ENCODE measurements at places on chromosomes 1 and 21.
A peak's percentile ranks its signal among the peaks of the same experiment; 100 is the strongest.

GRCh38 chr1:6321205-6321604, 60.3 kb upstream of the GPR153 start:
- no peak for DNase-seq

DNA sequence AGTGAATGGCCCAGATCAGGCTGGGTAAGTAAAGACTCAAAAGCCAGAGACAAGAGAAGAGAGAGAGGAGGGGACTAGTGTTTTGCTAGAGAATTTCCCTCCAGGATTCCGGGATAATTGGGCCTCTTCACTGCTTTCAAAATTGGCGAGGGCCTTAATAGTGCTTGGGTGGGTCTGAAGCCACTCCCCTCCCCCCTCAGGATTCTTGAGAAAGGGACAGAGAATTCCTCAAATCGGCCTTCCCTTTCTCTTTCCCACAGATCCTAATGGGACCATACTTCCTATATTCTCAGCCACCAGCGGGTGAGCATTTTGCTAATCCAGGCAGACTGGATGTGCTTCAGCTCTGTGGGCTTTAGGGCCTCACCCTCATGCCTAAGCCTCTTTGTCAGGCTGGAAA, 11.9 kb downstream of the SFN start:
- no peak for DNase-seq

DNA sequence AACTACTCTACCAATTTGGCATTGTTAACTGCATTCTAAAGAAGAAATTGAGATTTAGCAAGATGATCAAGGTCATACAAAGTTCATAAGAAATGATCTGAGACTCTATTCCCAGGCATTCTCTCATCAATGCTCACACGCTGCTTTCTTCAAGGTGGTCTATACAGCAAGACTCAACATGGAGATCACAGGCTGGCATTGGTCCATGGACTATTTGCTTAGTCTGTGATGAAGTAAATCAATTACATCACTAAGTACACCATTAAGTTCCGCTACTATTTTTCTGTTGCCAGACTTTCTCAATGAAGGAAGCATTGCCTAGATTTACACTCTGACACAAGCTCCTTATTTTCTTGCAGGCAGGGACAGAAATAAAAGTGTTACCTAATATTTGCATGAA, 51.9 kb upstream of the CYP2J2 start:
- no peak for DNase-seq

DNA sequence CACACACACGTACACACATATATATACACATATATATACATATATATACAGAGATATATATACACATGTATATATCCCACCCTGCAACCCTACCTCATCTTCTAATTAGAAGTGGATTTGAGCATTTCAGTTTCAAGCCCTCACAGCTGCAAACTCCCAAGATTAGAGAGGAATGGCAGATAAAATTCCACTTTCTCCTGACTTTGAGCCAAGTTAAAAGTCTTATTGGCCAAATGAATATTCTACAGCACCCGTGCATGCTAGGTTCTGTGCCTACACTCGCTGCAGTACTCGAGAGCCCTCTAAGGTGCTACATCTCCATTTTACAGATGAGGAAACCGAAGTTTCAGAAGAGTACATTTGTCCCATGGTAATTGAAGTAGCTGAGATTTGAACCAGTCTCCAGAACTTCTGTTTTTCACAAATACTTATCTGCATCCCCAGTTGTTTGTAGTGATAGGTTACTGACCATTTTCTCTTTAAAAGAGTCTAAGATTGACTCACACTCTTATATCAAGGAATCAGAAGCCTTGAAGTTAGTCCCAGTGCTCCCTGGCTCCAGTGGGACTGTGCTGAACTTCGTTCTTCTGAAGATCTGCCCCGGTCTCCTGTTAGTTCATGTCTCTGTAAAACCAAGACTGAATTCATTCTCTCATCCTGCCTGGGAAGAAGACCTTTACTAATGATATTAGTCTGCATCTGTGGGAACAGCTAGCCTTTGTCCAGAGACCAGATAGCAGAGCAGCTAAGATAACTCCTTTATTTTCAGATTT, 292.1 kb downstream of the TM2D1 start:
- no peak for DNase-seq

GRCh38 chr1:35777109-35777508, 7.3 kb upstream of the CLSPN start:
- peak; percentile 6 for DNase-seq

GRCh38 chr1:191831572-191831971, 326.7 kb upstream of the RGS18 start:
- no peak for DNase-seq

GRCh38 chr1:110760321-110760720, 85.6 kb upstream of the KCNA3 start:
- DNase-seq = no peak

- DNase-seq = peak; percentile 8
These were observed 154.9 kb downstream of the TGFBR3 start for GRCh38 chr1:91730801-91731732.

GRCh38 chr1:94228640-94229375, 8.6 kb downstream of the ARHGAP29 start:
- no peak for DNase-seq

DNA sequence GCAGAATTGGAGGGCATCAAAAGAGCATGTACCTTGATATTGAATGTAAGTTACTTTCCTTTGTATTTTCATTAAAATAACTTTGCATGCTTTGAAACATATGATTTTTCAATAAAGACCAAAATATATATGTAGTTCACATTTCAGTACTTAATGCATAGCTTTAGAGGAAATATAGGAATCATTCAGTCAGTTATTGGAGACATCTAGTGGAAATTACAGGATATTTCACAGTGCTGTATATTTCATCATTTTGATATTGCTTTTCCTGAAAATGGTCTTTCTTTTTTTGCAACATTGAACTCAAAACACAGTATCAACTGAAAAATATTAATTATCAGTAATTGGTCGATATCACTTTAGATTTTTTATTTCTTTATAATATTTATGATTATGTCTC, 375.8 kb downstream of the NCAM2 start:
- DNase-seq = no peak

DNA sequence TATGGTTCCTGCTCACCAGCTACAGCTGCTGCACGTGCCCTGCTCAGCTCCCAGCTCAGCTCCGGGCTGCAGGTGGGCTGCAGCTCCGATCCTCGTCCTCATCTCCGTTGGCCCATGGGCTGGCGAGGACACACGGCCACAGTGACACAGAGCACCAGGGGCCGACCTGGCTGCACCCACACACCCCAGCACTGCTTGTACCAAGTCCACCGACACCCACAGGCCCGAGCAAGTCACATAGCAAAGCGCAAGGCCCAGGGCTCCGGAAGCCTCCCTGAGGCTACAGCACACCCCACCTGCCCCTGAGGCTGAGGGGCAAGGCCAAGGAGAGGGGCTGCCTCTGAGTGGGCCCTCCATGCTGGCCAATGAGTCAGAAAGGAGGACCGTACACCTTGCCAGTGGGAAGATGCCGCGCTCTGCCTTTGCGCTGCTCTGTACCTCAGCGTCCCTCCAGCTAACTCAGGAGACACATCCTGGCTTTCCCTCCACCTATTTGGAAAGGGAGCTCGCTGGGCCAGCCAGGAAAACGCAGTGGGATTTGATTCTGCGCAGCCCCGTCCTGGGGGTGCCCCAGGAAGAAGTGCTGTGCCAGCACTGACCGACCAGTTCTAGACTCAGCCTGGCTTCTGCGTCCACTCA, 124.8 kb downstream of the SIK1 start:
- no peak for DNase-seq

DNA sequence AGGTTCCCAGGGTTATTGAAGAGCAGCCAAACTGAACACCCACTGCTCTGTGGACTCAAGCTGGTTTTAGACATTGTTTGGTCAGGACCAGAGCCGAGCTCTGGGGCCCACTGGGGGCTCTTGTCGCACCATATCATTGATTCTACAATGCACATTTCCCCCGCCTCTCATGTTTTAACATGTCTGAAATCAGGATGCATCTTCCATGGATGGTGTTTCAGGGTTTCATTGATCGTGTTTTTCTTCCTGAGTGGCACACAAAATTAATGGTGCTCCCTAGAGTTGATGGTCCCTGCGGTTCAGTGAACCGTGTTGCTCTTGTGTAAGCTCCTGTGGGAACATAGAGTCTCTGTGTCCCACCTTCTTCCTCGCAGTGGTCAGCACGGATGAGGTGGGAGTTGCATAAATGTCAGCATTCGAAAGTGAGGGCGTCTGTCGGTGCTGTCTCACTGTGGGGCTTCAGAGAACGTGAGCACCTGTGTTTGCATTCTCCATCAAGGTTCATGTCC, 38.3 kb downstream of the GALNT2 start:
- DNase-seq = no peak

DNA sequence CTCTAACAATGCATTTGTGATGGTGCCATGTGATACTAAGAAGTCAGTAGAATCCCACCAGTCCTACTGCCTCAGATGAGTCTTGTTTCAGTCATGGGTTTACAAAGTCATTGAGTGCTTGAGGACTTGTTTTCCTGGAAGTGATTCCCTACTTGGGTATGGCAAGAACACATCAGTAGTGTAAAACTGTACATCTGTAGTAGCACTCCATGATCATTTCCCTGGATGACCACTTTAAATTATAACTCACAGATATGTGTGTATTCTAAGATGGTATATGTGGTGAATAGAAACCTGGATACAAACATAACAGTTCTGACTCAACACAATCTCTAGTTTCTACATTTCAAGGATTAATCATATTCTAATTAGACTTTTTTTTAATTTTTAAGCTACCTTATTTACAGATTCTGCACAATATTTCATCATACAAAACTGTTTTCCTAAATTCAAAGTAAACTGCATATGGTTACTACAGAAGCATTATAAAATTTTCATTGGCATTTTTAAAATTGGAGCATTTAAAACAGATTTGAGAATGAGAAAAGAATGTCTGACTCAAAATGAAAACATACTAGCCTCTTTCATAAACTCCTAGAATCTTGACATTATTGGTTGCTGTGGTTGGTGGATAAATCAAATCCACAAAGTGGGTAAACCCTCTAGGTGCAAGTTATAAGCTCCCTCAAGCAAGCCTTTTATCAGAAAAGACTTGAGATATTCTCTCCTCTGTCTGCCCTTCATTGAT, 6.8 kb upstream of the PSMG1 start:
- no peak for DNase-seq

DNA sequence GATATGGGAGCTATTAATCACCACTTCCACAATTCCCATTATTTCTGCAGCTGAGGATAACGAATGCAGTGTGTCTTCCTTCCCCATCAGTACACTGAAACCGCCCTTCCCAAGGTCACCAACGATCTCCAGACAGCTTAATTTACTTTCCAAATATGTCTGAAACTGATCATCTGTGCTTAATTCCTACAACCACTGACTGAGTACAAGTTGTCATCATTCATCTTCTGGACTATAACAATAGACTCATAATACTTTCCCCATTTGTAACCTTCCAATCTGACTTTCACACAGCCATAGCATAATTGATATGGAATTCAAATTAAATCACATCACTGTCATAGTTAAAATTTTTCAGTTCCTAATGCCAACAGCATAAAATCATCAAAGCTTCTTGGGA, 17.4 kb downstream of the DNM3 start:
- DNase-seq = no peak

- DNase-seq = no peak
These were observed 206.2 kb upstream of the C8B start for GRCh38 chr1:57172040-57172439.

GRCh38 chr1:100780814-100781213, 61.3 kb downstream of the VCAM1 start:
- DNase-seq = no peak

DNA sequence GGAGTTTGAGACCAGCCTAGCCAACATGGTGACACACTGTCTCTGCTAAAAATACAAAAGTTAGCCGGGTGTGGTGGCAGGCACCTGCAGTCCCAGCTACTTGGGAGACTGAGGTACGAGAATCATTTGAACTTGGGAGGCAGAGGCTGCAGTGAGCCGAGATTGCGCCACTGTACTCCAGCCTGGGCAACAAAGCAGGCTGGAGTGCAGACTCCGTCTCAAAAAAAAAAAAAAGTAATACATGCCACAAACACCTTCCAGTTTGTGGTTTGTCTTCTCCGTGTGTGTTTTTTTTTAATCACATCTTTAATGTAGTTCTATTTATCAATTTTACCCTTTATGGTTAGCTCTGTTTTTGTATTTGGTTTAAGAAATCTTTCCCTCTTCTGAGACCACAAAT, 22.3 kb downstream of the POGZ start:
- no peak for DNase-seq

DNA sequence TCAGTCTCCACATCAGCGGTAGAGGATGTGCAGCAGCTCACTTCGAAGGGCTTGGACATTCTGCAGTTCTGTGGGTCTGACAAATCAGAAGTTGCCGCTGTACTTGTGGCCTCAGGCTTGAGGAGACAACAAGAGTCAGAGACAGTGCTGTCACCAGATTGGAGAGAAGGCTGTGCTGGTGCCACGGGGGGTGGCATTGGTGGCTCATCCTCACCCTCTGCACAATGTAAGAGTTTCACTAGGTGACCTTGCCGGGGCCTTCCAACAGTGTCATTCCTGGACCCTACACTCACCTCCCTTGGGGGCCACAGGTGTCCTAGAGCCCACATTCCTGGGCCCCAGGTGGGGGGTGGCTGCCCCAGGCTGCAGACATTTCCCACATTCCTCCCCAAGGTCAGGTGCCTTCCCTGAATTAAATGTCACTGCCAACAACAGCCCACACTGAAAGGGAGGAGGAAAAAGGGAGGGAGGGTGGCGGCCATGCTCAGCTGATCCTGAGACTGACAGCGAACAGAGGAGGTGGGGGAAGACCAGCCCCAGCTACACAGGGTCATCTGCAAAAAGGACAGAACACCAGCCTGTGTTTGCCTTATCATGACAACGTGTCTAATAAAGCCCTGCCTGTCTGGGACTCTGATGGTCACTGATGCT, 46.4 kb downstream of the TMCC2 start:
- DNase-seq = no peak

DNA sequence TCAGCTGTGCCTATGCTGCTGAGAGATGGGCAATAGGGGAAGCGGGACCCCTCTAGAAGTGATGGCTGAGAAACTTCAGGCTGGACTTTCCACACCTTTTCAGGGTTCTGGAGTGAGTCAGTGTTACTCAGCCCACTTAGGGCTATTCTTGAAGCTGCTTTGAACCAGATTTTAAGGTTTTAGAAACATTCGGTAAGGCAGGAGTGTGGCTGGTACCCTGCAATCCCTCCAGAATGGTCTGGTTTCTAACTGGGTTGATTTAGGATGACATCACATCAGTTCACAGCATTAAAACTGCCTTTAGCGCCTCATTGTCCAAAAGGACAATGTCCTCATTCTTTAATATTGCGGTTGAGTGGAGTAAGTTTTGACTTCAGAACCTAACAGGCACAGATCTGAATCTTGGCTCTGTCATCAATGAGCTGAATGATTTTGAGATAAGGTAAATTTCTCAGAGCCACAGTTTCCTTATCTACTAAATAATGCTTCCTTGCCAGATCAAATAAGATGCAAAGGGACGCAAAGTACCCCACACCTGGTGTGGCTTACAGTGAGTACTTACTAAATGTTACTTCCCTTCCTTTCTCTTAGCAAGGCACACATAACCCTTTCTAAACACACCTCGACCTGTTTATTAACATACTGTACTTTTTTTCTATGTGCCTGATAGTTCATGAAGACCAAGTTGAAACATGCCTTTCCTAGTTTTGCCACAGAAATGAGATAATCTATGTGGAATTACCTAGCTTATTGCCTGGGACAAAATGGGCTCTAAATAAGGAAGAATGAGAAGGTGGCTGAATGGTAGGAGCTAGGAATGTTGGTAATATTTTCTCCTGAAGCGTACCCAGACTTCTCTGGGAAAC, 209.8 kb downstream of the ROR1 start:
- DNase-seq = no peak

All from central memory CD4-positive, alpha-beta T cell (primary cell).